Suprapubic skin (tissue), 4 donors: ENCODE measurements at places on chromosomes 4 and X.

DNA sequence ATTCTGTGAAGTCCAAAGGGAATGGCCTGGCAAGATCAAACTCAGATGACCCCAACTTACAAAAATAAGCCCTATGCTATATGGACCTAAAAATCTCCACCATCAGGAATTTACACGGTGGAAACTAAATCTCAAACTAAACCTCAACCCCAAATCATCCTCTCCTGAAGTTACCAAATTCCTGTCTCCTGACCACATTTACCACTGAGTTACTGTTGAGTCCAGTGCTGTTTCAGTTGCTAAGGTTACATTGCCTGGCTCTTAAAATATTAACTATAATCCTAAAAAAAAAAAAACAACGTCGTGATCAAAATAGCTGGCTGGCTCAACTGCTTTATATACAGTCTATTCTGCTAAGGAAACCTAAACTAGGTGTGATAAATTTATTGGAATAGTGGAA lies 315.2 kb upstream of the SLIT2 start:
- H3K27ac ChIP-seq = no peak overlapping the region
- H3K4me3 ChIP-seq = no peak overlapping the region
- H3K27me3 ChIP-seq = no peaks in the 10 kb centered on the region

GRCh38 chrX:82813671-82814078 lies 694.4 kb upstream of the POU3F4 start:
- H3K27ac ChIP-seq = no peak overlapping the region
- no peak overlapping the region for H3K4me3 ChIP-seq
- no peaks in the 10 kb centered on the region for H3K36me3 ChIP-seq

- H3K36me3 ChIP-seq = no peaks in the 10 kb centered on the region
- no peak overlapping the region for H3K4me3 ChIP-seq
- no peaks in the 10 kb centered on the region for H3K4me1 ChIP-seq
These were observed 22.4 kb downstream of the PAGE1 start for GRCh38 chrX:49673394-49673793.

DNA sequence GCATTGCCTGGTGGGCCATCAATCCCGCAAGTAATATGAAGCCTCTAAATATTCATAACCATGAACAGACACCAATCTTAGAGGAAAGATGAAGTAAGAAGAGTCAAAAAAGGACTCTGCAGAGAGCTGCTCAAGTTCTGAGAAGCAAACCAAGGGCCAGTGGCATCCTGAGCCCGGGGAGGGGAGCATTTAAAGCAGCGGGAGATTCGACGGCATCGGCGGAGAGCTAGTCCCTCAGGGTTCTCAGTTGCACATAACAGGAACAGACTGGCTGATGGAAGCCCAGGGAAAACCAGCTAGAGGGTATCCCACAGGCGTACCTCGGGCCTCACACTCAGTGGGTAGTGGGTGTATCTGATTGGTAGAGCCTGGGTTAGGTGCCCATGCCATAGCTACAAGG lies 4.9 kb upstream of the PNMA6E start:
- no peak overlapping the region for H3K27ac ChIP-seq
- H3K4me1 ChIP-seq = peaks cover under 1% of the 10 kb centered on the region
- H3K27me3 ChIP-seq = no peaks in the 10 kb centered on the region
- no peak for DNase-seq
- H3K36me3 ChIP-seq = no peaks in the 10 kb centered on the region
- no peak overlapping the region for H3K4me3 ChIP-seq

- H3K4me3 ChIP-seq = no peak overlapping the region
- no peaks in the 10 kb centered on the region for H3K36me3 ChIP-seq
- no peaks in the 10 kb centered on the region for H3K4me1 ChIP-seq
- no peak overlapping the region for H3K27ac ChIP-seq
- DNase-seq = no peak
These were observed 229.1 kb downstream of the DCTD start for GRCh38 chr4:182688081-182688480.

- H3K4me1 ChIP-seq = peaks cover 6% of the 10 kb centered on the region
- no peak for DNase-seq
- no peak overlapping the region for H3K27ac ChIP-seq
- H3K27me3 ChIP-seq = no peaks in the 10 kb centered on the region
- H3K36me3 ChIP-seq = peaks cover 3% of the 10 kb centered on the region
These were observed 8.1 kb downstream of the RASL11B start for GRCh38 chr4:52870225-52870624.

- DNase-seq = no peak
- no peaks in the 10 kb centered on the region for H3K27me3 ChIP-seq
- no peak overlapping the region for H3K4me3 ChIP-seq
These were observed 295.3 kb downstream of the PDGFC start for GRCh38 chr4:156676116-156676851.

DNA sequence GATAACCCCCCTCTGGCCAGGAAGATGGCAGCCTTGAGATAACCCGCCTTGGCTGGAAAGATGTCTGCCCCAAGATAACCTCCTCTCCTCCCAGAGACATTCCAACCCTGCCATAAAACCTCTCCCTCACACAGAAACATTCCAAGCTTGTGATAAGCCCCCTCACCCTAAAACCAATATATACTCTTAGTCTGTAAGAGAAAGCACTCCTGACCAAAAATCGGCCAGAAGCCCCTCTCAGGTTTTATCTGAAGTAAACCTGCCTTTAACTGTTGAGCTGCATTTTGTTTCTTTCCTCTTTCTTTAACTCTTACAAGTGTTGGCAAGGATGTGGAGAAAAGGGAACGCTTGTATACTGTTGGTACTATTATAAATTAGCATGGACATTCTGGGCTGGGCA lies 8.5 kb downstream of the ERCC6L start:
- H3K27ac ChIP-seq = no peak overlapping the region
- H3K4me1 ChIP-seq = no peaks in the 10 kb centered on the region
